A549 treated with RU486 at 1 μM for 4 hours (cell line): ENCODE measurements at places on chromosomes 5 and 9. TPM values are rescaled to one million over a fixed set of nuclear protein-coding genes. Genes with fewer than 3 reads are reported as not detected.

Gene IFNK
- not detected in 5 replicates for total RNA-seq

Gene HCN1
- total RNA-seq, result not detected in 5 replicates

Gene ADAMTS13
- 0.33 to 0.97 TPM (median 0.46 TPM) in 5 replicates for total RNA-seq

Gene DMRT3
- total RNA-seq, result not detected in 5 replicates

Gene TAS2R1
- total RNA-seq, result not detected in 5 replicates

Gene OGN
- total RNA-seq, result not detected in 5 replicates

Gene ARID3C
- total RNA-seq, result 0.07 to 0.17 TPM (median 0.13 TPM) in 3 of 5 replicates, not detected in the others

Gene PCDHA12
- total RNA-seq, result 1.9 to 3.0 TPM (median 2.7 TPM) in 5 replicates

Gene ZFP37
- 0.86 to 1.9 TPM (median 1.8 TPM) in 5 replicates for total RNA-seq

Gene SNCAIP
- not detected in 5 replicates for total RNA-seq

Gene OTP
- total RNA-seq, result 0.08 to 0.19 TPM (median 0.13 TPM) in 4 of 5 replicates, not detected in the other

Gene CCL27
- total RNA-seq, result 0.22 to 0.41 TPM (median 0.23 TPM) in 3 of 5 replicates, not detected in the others

Gene INSL4
- total RNA-seq, result 13.9 to 18.0 TPM (median 15.5 TPM) in 5 replicates

Gene ROR2
- total RNA-seq, result 0.67 to 2.2 TPM (median 1.5 TPM) in 5 replicates

Gene WDR38
- total RNA-seq, result 0.21 to 0.23 TPM in 2 of 5 replicates, not detected in the others

Gene FBP2
- 0.07 TPM in 1 of 5 replicates, not detected in the others for total RNA-seq

Gene LSM11
- total RNA-seq, result 1.9 to 3.6 TPM (median 3.0 TPM) in 5 replicates

Gene PCDHB12
- 0.05 to 0.09 TPM in 2 of 5 replicates, not detected in the others for total RNA-seq

Gene SIMC1
- 11.6 to 15.4 TPM (median 14.7 TPM) in 5 replicates for total RNA-seq

Gene TSLP
- not detected in 5 replicates for total RNA-seq

Gene RNF208
- 1.1 to 2.2 TPM (median 2.0 TPM) in 5 replicates for total RNA-seq

Gene WNT8A
- not detected in 5 replicates for total RNA-seq

Gene EMB
- total RNA-seq, result 2.4 to 6.5 TPM (median 5.4 TPM) in 5 replicates

Gene ARHGEF28
- 12.0 to 15.9 TPM (median 15.0 TPM) in 5 replicates for total RNA-seq

Gene SECISBP2
- 13.4 to 21.1 TPM (median 19.5 TPM) in 5 replicates for total RNA-seq

Gene FGF10
- not detected in 5 replicates for total RNA-seq

Gene C5orf58
- total RNA-seq, result not detected in 5 replicates

Gene TRMO
- 11.7 to 14.6 TPM (median 14.1 TPM) in 5 replicates for total RNA-seq

Gene PCDHGA5
- 0.07 to 0.30 TPM (median 0.13 TPM) in 5 replicates for total RNA-seq

Gene GRXCR2
- not detected in 5 replicates for total RNA-seq

Gene SPINK7
- not detected in 5 replicates for total RNA-seq

Gene ROPN1L
- total RNA-seq, result 1.1 to 2.7 TPM (median 2.1 TPM) in 5 replicates

Gene KCNV2
- not detected in 5 replicates for total RNA-seq

Gene C9orf72
- total RNA-seq, result 2.9 to 5.6 TPM (median 5.3 TPM) in 5 replicates

Gene PCDHGA3
- 0.03 TPM in 1 of 5 replicates, not detected in the others for total RNA-seq

Gene PTGES2
- 75.7 to 97.4 TPM (median 94.1 TPM) in 5 replicates for total RNA-seq

Gene ANXA1
- total RNA-seq, result 1,170 to 1,524 TPM (median 1,352 TPM) in 5 replicates

Gene PDGFRB
- total RNA-seq, result 0.10 to 1.5 TPM (median 0.17 TPM) in 5 replicates

Gene EFNA5
- 16.7 to 23.3 TPM (median 19.8 TPM) in 5 replicates for total RNA-seq

Gene SAXO1
- total RNA-seq, result not detected in 5 replicates

Gene MYMK
- total RNA-seq, result not detected in 5 replicates

Gene NDST1
- 44.1 to 72.1 TPM (median 55.8 TPM) in 5 replicates for total RNA-seq

Gene POLR3G
- total RNA-seq, result 12.6 to 19.9 TPM (median 14.5 TPM) in 5 replicates

Gene PCDHGA10
- not detected in 5 replicates for total RNA-seq

Gene CCNB1
- total RNA-seq, result 249 to 331 TPM (median 287 TPM) in 5 replicates

Gene CYSRT1
- total RNA-seq, result 2.7 to 4.3 TPM (median 4.1 TPM) in 5 replicates

Gene SUSD3
- 0.32 to 0.71 TPM (median 0.53 TPM) in 5 replicates for total RNA-seq

Gene PAEP
- 0.25 to 0.66 TPM (median 0.30 TPM) in 3 of 5 replicates, not detected in the others for total RNA-seq

Gene WWC1
- total RNA-seq, result 79.0 to 99.0 TPM (median 93.5 TPM) in 5 replicates

Gene CCDC183
- 0.28 to 0.49 TPM (median 0.32 TPM) in 5 replicates for total RNA-seq

Gene AIF1L
- 0.94 to 1.5 TPM (median 1.1 TPM) in 5 replicates for total RNA-seq
